NCI-H1092 (cell line): ENCODE measurements at places on chromosomes 6 and 20.

GRCh38 chr6:106281661-106282060 lies 43.9 kb downstream of the ATG5 start:
- no peak for DNase-seq

DNA sequence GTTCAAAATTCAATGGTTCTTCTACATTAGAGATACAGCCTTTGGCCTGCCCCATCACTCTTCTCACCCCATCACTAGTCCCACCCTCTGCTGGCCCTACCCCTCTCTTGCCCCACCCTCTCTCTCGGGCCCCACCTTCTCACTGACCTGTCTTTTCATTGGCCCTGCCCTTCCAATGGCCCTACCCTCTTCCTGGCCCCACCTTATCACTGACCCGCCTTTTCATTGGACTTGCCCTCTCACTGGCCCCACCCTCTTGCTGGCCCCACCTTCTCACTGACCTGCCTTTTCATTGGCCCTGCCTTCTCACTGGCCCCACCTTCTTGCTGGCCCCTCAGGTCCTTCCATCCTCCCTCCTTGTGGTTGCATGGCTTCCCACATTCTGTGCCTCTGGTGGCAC lies 107.2 kb upstream of the PLEKHG1 start:
- DNase-seq, result no peak

DNA sequence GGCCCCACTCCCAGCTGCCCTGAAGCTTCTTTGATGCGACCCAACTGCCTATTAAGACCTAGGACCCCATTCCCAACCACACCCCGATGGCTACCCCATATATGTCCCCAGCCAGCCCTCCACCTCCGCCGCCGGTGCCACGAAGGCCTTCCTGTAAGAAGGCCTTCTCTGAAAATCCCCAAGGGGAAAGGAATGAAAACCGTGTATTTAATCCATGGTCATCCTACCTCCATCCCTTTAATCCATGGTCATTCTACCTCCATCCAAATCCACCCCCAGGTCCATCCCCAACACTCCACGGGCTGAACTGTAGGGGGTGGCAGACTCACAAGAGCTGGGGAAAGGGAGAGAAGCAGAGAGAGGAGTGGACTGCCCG lies 545 bp upstream of the VSX1 start:
- DNase-seq, result no peak

DNA sequence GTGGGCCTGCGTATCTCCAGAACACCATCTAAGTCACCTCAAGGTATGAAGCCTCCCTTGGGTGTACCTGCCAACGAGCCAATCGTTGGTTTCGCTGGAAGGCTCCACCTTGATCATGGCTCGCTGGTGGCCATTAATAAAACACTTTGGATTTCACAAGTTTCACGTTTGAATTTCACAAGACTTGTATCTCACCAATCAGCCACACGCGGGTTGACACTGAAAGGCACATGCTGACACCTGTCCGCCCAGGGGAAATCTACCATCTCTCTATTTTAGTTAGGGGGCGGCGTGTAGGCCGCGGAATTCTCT lies 586 bp upstream of the HMGA1 start:
- no peak for DNase-seq

GRCh38 chr6:56579155-56579851 lies 63.4 kb downstream of the DST start:
- no peak for DNase-seq

GRCh38 chr6:12401200-12401599 lies 111.0 kb downstream of the EDN1 start:
- DNase-seq, result no peak

- DNase-seq, result no peak
Measured at GRCh38 chr6:131954775-131955107, 3.6 kb upstream of the CCN2 start.

DNA sequence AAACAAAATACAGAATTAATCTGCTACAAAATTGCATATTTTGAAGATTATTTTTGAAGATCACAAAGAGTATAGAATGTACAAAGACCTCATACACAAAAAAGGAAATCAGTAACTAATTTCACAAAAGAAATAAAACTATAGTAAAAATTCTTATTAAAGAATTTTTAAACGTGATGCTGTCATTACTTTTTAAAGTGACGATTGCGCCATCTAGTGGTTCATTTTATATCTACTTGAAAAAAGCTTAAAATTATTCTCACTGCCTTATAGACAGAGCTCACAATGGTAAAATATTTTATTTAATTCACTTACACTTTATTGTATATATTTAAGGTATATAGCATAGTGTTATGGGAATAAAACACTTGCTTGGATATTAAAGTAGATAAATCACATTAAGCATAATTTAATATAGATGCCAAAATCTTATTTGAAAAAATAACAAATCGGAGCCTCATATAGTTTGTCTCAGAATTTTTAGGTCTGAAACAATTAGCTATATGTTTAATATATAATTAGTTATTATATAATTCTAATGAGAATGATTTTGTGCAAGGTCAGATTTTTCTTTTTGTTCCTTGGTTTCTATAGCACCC lies 128.8 kb downstream of the PHF3 start:
- peak; percentile 0 for DNase-seq

DNA sequence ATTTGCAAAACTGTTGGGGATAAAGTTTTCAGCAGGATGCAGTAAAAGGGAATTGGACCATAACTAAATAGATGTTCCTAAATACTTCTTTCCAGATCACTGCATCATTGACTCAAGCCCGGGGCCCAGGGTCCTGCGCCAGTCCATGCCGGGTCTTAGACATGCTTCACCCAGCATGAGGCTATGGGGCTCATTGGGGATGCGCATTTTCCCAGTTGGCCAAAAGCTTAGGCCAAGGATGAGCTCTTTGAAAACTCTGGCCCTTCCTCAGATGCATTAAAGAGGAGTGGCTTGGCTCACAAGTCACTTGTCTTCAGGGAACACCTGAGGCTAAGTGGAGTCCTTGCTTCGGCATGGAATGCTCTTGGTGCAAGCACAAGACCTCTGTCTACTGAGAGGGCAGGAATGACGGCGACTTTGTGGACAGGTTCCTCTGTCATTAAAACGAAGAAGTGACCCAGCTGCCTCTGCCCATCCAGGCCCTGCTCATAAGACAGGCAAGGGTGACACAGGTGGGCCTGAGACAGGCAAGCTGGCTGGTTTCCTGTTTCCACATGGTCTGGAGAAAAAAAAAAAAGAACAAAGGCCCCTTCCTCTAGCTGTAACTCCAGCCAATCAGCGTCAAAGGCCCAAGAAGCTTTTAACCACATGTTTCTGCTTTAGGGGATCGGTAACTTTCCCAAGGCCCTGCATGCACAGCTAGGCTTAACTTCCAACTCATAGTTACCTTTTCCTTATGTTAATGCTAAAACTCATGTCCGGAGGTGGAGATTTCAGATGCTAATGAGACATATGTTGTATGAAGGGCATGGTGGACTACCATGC lies 81.4 kb upstream of the CDH4 start:
- DNase-seq, result no peak

GRCh38 chr6:16360365-16360764 lies 122.0 kb downstream of the GMPR start:
- no peak for DNase-seq

- no peak for DNase-seq
Measured at GRCh38 chr6:156150391-156150790, 626.8 kb upstream of the ARID1B start.

- DNase-seq, result no peak
Measured at GRCh38 chr6:4287811-4288244, 152.5 kb upstream of the ECI2 start.

- DNase-seq, result no peak
Measured at GRCh38 chr6:107342144-107342543, 117.2 kb downstream of the PDSS2 start.

DNA sequence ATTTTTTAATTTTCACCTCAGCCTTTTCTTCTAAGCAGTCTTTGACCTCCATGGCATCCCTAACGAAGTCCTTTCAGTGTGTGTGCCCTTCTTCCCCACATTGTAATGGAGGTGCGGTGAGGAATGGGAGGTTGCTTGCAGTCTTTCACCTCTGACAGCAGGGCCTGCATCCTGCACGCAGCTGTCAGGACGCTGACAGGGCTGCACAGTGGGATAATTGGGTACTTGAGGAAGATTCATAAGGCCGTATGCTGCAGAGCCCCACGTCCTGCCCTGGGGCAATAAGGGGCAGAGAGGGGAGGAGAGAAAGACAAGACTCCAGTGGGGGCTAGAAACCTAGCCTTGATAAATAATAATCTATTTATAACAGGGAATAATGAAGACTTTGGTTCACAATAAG lies 184.7 kb downstream of the SAMD5 start:
- DNase-seq, result no peak

- DNase-seq, result no peak
Measured at GRCh38 chr20:63333241-63333836, 27.8 kb downstream of the CHRNA4 start.

DNA sequence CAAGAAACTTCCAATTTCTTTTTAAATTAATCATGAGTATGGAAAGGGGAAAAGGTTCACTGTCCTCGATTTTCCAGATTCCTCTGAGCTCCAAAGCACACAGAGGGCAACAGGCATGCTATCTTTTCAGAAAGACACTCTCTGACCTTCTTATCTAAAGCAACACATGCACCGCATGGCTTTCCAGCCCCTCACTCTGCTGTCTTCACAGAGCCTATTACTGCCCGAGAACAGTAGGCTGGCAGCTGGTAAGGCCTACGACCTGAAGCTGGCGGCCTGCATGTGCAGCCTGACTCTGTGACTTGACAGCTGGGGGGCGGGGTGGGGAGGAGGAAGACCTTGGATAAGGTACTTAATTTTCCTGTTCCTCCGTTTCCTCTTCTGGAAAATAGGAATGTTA lies 86.3 kb downstream of the ELOVL4 start:
- no peak for DNase-seq

- no peak for DNase-seq
Measured at GRCh38 chr6:8057263-8057662, 6.9 kb downstream of the BLOC1S5 start.

DNA sequence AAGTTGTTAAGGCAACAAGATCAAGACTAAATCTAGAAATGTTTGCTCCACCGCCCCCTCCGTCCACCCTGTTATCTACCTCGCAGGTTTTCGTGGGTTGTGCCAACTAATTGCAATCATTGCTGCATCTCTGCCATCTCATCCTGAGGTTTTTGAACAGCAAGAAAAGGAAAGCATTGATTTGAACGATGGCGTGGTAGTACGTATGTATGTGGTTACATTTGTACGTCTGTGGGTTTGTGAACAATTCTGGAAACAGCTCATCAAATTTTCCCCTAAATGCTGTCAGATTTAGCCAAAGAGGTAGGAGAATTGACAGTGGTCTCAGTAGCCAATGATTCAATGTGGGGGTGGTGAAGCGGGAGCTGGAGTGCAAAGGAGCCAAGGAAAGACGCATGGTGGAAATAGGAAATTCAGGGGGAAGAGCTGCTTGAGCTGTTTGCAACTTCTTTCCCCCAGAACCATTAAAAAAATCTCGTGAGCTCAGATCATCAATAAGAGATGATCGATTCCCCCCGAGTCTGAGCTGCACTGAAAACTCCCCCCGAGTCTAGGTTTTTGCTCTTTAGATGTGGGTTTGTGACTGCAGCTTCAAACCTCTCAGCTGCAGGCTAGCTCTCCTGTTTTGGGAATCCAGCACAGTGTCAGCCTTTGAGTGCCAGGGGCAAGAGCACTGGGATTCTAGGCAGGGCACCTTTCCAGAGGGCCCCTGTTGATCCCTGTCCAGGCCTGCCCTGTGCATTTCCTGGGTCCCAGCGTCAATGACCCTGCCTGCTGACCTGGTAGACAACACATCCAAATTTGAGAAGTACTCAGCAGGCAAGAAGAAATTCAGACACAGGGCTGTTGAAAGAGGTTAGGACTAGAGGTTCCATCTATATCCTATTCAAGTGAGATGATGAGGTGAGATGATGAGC lies 72.6 kb upstream of the LY86 start:
- DNase-seq, result no peak

- DNase-seq, result no peak
Measured at GRCh38 chr6:167005350-167006159, 6.4 kb downstream of the CEP43 start.
